Amygdala (tissue), 56 donors: ENCODE measurements at places on chromosomes 5 and 9.

- no peak for DNase-seq
Observed at GRCh38 chr5:27810458-27810857, 772.1 kb upstream of the CDH9 start.

GRCh38 chr5:180126716-180127681 lies 55.4 kb upstream of the RNF130 start:
- DNase-seq: peak; percentile 49

DNA sequence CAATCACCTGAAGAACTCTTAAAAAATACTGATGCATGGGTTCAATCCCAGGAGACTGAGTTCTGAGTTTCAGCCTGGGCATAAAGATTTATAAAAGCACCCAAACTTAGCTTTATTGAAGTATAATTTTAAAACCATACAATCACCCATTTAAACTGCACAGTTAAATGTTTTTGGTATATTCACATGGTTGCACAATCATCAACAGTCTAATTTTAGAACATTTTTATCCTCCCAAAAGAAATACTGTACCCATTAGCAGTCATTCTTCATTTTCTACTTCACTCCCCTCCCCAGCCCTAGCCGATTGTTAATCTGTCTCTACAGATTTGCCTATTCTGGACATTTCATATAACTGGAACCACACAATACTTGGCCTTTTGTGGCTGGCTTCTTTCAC lies 141.7 kb downstream of the ARSB start:
- no peak for DNase-seq

- no peak for DNase-seq
Observed at GRCh38 chr9:22342491-22343217, 104.0 kb upstream of the DMRTA1 start.

DNA sequence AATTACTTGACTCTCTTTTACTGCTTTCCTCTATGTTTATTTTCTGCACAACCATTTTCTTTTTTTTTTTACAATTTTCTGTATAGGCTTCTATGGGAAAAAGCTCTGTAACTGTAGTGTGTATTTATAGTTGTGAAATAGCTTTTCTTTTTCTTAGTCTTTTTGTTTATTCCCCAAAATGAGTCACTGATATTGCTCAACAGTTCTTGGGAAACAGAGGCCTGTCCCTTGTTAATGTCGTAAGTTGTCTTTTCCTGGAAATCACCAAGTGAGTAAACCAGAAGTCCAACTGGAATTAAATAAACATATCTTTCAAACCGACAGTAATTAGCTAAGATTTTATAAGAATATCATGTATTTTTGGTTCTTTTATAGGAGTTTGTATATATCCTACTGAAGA lies 325.1 kb upstream of the PRR16 start:
- no peak for DNase-seq

DNA sequence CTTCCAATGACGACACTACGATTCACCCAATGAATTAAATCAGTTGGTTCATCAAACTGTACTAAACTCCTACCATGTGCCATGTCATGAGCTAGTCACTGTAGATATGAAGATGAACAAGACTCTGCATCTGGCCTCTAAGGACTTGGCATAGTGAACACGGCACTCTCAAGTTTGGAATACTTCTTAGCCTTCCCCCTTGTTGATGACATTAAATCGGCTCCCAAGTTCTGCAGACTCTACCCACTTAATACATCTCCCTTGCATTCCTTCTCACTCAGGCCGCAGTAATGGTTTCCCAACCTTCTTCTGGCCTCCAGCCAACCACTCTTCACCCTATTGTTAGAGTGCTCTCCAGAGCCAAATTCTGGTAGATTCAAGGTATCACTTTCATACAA lies 184.7 kb downstream of the MAPKAP1 start:
- DNase-seq: no peak

DNA sequence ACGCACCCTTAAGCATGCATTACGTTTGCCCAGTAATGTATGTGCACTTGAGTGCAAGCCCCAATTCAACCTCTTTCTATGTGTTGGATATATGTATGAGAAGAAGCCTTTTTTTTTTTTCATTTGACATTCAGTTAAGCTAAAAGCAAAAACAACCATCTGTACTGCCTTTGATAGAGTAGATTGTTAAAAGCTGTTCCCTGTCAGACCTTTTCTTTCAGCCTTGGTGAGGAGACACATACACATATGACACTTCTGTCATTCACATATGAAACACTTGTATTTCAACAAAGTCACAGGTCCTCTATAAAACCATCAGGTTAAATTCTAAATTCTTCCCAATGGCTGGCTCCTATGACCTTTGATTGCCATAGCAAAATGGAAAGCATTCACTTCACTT lies 40.2 kb upstream of the STARD4 start:
- DNase-seq: no peak

GRCh38 chr9:136787690-136788400 lies 3.3 kb upstream of the TMEM141 start:
- no peak for DNase-seq

- DNase-seq: no peak
Observed at GRCh38 chr5:37568018-37568753, 189.1 kb downstream of the WDR70 start.

GRCh38 chr9:37561682-37562081 lies 14.5 kb downstream of the FBXO10 start:
- no peak for DNase-seq

DNA sequence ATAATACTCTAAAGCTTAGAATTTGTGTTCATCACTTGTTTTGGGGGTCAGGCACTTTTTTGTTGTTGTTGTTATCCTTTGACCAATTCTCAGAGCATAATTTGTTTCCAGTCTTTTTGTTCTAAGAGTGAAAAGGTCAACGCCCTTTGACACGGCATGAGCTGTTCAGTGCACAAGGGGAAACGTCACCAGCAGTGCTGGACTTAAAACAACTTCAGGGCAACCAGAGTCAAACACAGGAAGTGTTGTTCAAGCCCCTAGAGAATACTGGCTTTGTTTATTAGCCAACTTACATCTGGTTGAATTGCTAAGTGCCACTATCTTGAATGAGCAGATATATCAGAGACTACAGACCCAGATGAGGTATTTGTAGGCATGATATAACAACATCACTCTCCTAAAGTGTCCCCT lies 368.9 kb downstream of the TMEM161B start:
- peak; percentile 67 for DNase-seq

DNA sequence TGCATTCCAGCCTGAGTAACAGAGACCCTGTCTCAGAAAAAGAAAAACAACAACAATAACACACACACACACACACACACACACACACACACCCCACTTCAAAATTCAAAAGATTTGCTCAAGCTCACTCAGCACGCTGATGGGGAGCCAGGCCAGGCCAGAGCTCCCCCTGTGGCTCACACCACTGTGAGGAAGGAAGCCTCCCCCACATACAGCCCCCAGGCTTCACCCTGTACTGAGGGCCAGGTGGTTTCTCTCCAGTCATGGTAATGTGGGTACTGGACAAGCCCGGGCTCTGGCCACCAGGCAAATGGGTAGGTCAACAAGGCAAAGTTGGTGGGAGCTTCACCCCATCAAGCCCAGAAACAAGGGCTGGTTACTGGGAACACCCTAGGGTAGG lies 19.0 kb downstream of the ATOX1 start:
- DNase-seq: no peak

- DNase-seq: no peak
Observed at GRCh38 chr9:10614196-10614800, 1.5 kb upstream of the PTPRD start.

DNA sequence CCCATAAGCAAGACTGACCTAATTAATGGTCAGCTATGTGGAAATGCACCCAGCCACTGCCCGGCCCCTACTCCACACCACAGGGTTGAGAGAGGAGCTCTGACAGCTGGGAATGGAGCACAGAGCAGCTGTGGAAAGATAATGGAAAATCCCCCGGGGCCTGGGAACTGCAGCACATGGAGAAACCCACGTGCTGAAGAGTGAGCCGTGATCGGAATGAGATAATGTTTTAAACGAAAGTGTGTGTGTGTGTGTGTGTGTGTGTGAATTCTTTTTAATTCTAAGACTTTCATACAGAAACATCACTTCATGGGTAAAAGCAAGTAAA lies 13.1 kb upstream of the SLC12A7 start:
- no peak for DNase-seq

- no peak for DNase-seq
Observed at GRCh38 chr5:61910771-61911170, 395.2 kb upstream of the KIF2A start.

- no peak for DNase-seq
Observed at GRCh38 chr5:39283231-39283818, 64.0 kb upstream of the FYB1 start.

DNA sequence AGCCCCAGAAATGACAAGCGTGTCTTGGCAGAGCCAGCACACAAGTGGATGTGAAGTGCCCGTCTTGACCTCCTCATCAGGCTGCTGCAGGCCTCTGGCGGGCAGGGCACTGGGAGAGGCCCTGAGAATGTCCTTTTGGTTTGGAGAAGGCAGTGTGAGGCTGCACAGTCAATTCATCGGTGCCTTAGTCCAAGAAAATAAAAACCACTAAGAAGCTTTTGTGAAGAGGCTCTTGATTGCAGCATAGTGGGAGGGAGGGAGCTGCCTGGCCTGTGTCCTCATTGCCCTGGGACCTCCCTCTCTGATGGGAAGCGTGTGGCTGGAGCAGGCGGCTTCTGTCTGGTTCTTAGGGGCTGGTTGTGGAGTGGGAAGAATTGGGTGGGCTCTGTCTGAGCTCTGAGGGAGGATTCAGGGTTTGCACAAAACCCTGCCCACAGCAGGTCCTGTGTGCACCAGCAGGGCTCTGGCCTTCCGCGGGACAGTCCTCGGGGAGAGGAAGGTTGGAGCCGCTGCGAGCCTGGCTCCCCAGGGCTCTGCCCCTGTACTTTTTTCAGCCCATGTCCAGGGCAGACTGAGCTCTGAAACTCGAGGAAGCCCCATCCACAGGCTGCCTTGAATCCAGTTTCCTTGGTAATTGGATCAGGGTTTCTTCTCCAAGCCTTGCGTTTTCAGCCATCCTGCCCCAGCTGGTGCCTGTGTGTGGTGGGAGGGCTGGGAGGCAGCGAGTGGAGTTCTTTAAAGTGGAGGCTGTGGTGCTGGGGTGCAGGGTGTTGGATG lies 1.1 kb downstream of the HRCT1 start:
- no peak for DNase-seq

- no peak for DNase-seq
Observed at GRCh38 chr5:106877881-106878280, 792.9 kb downstream of the EFNA5 start.

DNA sequence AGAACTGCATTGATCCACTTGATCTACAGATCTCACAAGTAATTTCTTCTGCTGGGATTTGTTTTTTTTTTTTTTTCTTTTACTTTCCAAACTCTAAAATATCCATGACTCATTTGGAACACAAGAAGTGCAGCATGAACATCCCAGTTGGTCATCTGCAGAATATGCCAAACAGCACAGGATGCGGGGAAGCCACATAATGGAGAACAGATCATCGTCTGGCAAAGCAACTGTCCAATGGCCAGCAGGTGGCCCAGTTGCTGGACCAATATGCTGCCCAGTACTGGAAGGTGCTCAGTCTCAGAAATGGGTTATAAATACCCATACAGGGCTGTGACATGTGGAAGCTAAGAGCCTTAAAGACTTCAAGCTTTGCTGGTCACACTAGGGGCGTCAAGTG lies 221.3 kb upstream of the TAS2R1 start:
- no peak for DNase-seq

GRCh38 chr9:6739218-6739617 lies 18.6 kb upstream of the KDM4C start:
- no peak for DNase-seq

GRCh38 chr9:72355153-72355552 lies 9.9 kb downstream of the ZFAND5 start:
- DNase-seq: no peak

GRCh38 chr5:124172389-124173003 lies 573.9 kb downstream of the ZNF608 start:
- DNase-seq: no peak

DNA sequence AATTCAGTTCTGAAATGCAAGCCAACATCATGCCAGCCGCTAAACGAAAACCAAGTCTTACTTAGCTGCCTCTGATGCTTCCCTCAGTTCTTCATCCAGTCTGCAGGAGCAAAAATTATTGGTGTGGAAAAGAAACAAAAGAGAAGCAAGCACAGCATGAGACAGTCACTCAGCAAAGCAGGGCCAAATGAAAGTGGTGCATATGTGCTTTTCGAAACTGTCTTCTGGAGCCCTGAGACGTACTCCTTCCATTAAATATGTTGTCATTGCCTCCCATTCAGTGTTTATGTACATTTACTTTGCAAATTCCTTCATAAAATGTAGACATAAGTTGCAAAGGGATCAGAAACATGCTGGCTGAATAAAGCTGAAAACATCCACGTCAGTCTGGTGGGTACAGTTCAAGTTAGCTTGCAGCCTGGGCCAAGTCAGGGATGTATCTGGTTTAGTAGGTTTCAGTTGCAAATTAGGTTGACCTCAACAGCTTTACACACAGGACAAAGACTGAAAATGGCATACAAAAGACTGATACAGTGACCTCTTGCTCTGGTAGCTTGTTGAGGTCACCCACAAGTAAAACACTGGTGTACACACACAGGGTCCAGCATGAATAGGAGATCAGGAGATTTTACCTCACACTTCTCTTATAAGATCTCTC lies 139.7 kb upstream of the PCA3 start:
- no peak for DNase-seq

GRCh38 chr5:32543291-32543690 lies 42.1 kb upstream of the SUB1 start:
- no peak for DNase-seq

DNA sequence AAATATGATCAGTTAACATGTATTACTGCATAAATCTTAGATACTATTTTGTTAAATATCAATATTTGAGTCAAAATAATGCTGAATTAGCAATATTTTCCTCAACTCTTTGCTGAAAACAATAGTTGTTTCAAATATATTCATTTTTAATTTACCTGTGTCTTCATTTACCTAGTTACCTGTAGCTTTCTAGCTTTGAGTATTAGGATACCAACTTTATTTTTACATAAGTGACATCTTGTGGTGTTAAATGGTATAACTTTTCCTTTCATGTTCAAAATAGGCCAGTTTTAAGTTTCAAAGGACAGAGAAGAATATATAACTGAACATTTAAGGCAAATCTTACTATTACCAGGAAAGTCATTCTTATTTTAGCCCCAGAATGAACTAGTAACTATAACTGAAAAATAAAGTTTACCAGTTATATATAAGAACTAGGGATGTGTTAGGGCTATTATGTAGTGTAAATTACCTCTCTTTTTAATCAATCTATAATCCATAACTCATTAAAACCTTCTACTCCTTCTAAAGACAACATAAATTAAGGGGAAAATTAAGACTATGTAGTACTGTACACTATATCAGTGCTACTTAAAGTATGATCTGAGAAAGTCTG lies 25.3 kb downstream of the AP3B1 start:
- no peak for DNase-seq

DNA sequence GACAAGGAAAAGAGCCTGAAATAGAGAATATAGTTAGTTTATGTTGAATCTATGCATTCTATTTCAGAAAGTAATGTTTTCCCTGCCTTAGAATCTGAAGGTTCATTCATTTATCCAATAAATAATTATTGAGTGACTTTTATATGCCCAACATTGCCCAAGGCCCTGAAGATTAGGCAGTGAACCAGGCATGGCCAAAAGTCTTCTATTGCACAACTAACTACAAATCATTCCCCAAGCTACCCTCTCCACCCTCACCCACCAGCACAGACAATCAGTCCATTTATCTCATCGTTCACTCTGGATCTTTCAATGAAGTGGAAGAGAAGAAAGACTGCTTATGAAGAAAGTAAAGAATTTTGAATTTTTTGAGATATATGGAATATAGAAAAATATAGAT lies 268.4 kb downstream of the PLK2 start:
- DNase-seq: no peak
